ENCODE measurements at places on chromosomes 6 and 20. TPM values are rescaled to one million over a fixed set of nuclear protein-coding genes. Genes with fewer than 3 reads are reported as not detected.

Gene MOCS1
- total RNA-seq: 34.8 TPM

- no peak for DNase-seq
Observed at GRCh38 chr20:49835031-49835430, 22.4 kb downstream of the SLC9A8 start.

DNA sequence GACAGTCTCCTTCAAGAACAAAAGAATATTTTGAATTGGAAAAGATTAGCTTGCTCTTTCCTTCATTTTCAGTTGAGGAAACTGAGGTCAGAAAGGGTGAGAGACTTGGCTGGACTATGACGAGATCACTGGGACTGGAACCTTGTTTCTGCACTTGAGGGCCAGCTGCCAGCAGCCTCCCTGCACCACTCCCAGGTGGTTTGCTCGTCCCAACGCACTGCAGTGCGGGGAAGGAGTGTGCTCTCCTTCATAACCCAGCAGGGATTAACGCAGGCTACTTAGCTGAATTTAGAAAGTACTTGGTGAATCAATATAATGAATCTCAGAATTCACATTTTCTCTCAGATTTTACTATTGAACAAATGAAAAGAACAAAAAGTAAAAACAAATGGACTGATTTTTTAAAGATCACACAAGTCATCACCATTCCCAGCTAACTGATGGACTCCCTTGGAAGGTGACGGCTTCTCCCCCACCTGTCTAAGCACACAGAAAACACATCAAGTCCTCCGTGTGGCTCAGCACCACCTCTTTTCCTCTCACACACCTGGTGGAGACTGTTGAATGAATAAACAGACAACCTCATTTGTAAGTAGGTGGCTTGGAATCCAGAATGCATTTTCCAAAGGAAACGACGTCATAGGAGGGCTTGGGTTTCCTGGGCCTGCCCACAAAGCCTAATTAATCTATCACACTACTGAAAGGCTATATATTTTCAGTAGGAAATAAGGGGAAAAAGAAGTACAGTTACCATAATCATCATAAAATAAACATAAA is 121.0 kb downstream of the QRSL1 start:
- no peak for DNase-seq

GRCh38 chr6:70371454-70372105 is 41.7 kb upstream of the FAM135A start:
- DNase-seq: no peak

Gene MTFR2
- 0.75 TPM for total RNA-seq

Gene EIF2S2
- total RNA-seq: 65.3 TPM

Data from ureter (tissue), 1 donor.